ENCODE measurements at places on chromosomes 2 and 18. TPM values are rescaled to one million over a fixed set of nuclear protein-coding genes. Genes with fewer than 3 reads are reported as not detected.

GRCh38 chr2:173386738-173387065 lies 32.0 kb downstream of the CDCA7 start:
- no peak for DNase-seq

GRCh38 chr2:46225150-46225625 lies 72.0 kb upstream of the EPAS1 start:
- DNase-seq = no peak

- no peak for DNase-seq
Measured at GRCh38 chr2:29628862-29629261, 292.5 kb downstream of the ALK start.

GRCh38 chr2:437756-438393 lies 150.0 kb upstream of the ALKAL2 start:
- no peak for DNase-seq

DNA sequence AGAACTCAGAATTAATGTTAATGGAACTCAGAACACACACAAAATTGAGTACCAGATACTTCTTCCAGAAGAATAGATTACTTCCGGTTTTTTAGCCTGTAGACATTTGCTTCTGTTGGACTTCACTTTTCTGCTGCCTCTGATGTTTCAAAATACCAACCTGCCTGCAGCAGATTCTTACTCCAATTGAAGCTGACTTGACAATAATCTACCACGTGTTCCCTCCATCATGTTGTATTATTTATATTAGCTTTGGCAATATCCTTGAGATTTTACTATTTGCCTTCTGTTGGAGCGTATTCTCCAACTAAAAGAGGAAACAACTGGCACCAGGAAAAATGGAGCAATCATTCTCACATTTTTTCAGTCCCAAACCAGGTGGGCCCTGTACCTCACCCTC lies 3.1 kb upstream of the GORASP2 start:
- no peak for DNase-seq

- DNase-seq = no peak
Measured at GRCh38 chr18:8301427-8302172, 307.6 kb upstream of the RAB12 start.

- DNase-seq = no peak
Measured at GRCh38 chr18:55539240-55539639, 48.8 kb downstream of the TCF4 start.

GRCh38 chr2:54052825-54053718 lies 62.3 kb upstream of the ACYP2 start:
- DNase-seq = no peak

DNA sequence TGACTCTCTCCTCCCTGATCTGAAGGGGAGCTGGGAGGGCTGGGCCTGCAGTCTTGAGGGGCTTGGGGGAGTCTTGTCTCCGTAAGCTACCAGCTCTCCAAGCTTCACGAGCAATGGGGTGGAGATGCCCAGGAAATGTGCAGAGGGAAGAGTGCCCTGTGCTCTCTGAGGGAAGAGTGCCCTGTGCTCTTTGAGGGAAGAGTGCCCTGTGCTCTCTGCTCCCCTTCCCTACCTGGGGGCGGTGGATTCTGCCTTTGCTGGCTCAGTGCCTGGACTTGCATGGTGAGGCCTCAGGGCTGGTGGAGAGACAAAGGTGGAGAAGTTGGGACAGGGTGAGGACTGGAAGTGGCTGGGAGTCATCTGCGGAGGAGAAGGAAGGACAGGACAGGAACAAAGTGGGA lies 72.7 kb downstream of the TWIST2 start:
- no peak for DNase-seq

DNA sequence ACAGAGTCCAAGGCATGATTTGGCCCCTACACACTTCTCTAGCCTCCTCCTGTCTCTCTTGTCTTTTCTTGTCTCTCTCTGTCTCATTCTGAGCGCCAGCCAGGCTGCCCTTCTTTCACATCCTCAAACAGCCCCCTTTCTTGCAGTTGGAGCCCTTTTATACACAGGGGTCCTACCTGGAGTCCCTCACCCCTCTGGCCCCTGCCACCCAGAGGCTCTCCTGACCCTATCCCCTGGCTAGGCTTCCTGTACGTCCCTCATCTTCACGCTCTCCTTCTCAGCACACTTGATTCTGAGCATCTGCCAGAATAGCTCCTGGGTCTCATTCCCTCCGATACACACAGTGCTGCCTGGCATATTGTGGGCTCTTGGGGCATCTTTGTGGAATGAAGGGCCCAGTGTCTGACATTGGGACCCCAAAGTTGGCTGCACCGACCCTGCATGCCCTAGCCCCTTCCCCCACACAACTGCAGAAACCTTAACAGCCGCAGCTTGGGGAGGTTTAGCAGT lies 261.9 kb downstream of the DYSF start:
- no peak for DNase-seq

- DNase-seq = no peak
Measured at GRCh38 chr2:63817382-63817781, 24.3 kb upstream of the UGP2 start.

DNA sequence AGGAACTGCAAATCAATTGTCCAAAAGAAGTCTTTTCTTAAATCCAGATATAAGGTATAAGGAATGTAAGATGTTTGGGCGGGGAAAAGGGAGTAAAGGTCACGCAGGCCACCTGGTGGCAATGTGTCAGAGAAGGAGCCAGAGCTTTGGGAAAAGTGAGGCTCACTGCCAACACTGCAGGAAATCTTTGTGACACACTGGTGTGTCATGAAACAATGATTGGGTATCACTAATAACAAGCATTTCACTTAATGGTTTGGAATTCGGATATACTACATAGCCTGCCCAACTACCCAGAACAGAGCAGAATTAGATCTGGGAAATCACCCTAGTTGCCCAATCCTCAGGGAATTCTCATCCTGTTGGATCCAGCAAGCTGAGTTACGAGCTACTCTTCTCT lies 61.0 kb downstream of the RBMS1 start:
- DNase-seq = no peak

DNA sequence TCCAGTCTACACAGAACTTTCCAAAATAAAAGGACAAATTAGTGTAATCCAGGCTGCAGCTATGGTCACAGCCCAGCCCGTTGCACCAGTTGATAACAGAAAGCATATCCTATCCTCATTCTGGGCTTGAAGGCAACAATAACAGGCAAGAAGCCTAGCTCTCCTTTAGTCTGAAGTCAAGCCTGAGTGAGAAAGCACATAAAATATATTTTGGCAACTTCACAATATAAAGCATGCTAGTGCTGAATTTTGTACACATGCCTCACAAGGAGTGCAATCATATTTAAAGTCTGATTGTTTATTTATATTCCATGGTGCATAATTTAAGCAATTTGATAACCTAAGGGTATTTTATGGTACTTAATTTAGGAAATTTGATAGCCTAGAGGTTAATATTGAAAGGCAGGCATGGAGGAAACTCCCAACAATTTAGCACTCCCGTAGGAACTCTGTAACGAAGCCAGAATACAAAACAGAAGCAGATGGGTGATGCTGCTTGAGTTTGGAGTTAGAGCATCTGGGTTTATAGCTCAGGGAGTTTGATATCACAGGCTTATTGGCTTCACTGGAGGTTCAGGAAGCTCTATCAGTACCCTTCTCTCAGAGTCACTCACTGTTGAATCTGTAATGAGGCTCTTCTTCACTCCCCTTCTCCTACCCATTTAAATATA lies 1199.1 kb upstream of the GYPC start:
- no peak for DNase-seq

CCDC150 gene
- total RNA-seq = 1.7 TPM

FBXO48 gene
- total RNA-seq = 1.3 TPM

PAPOLG gene
- 9.3 TPM for total RNA-seq

HTR2B gene
- 9.4 TPM for total RNA-seq

C2orf78 gene
- total RNA-seq = not detected

SLC9A4 gene
- total RNA-seq = not detected

NCL gene
- 341 TPM for total RNA-seq

ACTG2 gene
- 4,458 TPM for total RNA-seq

Measured in posterior vena cava (tissue), 2 donors.